SW 1271 (cell line): ENCODE measurements at places on chromosomes 4 and X.

DNA sequence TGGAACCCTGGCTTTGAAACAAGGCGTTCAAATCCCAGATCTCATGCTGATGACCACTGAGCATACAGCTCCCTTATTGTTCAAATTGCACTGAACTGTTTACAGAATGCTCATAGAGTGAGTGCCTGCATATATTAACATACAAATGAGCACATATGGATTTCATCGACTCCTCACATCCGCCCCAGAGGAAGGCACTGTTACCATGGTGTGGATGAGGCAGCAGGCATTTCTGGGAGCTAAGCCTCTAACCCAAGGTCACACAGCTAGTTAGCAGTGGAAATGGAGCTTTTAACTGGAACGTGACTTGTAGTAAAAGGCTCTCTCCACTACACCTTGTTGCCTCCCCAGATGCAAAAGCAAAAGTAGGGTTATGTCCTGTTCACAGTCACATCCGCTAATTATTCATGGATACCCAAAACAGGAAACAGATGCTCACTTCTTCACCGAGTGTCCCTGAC is 289.7 kb downstream of the STK32B start:
- no peak for DNase-seq

DNA sequence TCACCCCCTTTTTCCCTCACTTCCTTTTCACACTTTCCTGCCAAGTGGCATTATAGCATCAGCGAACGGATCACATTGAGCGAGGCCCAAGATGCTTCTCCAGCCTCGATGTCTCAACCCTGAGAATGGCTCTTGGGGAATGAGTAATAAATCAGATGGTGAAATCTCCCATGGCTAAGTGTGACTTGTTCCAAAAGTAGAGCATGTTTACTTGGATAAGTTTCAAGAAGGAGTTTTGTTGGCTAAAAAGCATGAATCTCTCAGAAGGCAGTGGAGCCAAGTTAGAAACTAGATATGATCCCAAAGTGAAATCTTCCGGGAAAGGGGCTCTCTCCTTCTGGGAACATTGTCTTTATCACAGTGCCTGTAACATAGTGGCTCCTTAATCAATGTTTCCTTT is 316.3 kb downstream of the CAMK2D start:
- DNase-seq = no peak

GRCh38 chr4:147194114-147194513 is 248.4 kb upstream of the TTC29 start:
- DNase-seq = no peak

DNA sequence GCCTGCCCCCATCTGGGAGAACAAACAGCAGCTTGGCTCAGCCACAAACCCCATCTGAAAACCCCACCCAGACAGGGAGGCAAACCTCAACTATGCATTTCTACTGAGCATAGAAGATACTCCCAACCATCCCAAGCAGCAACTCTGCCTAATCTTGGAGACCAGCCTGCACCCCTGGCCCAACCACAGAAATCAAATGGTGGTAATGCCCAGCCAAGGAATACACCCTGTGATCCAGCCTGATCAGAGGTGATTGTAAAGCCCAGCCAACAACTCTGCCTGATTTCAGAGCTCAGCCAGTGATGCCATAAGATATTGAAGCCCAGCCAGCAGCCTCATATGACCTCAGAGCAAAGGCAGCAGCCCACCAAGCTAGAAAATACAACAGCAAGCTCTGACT is 19.8 kb downstream of the TMLHE start:
- DNase-seq = no peak

GRCh38 chr4:107826421-107826980 is 1.8 kb downstream of the SGMS2 start:
- no peak for DNase-seq

DNA sequence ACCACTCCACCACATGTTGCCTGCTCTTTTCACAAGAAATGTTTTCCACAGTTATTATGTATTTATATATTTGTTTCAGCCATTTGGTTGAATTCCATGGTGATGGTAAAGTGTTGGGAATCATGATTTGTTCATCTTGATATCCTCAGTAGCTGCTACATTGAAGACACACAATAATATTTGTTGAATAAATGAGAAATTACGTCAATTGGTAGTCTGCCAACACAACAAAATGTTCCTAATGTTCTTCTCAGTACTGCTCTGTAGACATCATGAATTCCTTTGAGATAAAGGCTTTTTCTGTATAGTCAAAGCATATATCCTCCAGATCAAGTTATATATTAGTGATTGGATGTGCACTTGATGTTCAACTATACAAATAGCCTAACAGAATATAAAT is 29.5 kb downstream of the CXXC4 start:
- DNase-seq = no peak

- no peak for DNase-seq
Observed at GRCh38 chr4:84324303-84325245, 174.5 kb downstream of the NKX6-1 start.

GRCh38 chrX:52437212-52437611 is 58.4 kb upstream of the XAGE1A start:
- DNase-seq = no peak

- DNase-seq = no peak
Observed at GRCh38 chrX:142251202-142251601, 46.1 kb upstream of the MAGEC2 start.

DNA sequence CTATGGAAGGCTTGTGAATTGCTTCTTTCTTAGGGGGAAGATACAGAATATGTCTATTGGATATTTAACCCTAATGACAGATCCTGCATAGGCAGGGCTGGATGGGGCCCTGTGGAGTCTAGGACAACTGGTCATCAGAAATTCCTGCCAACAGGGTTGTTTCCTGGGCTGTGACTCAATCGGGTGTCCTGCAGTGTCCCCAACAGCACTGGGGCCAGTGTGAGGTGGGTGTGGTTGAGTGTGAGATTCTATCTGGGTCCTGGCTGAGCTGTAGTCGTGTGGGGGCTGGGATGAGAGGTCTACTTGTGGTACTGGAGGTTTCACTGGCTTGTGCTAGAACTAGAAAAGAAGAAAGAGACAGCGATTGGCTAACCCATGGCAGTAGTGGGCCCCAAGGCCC is 87.3 kb upstream of the WDR1 start:
- no peak for DNase-seq

- no peak for DNase-seq
Observed at GRCh38 chrX:123217077-123217476, 33.0 kb downstream of the GRIA3 start.

GRCh38 chrX:123081776-123082175 is 102.3 kb upstream of the GRIA3 start:
- DNase-seq = no peak

DNA sequence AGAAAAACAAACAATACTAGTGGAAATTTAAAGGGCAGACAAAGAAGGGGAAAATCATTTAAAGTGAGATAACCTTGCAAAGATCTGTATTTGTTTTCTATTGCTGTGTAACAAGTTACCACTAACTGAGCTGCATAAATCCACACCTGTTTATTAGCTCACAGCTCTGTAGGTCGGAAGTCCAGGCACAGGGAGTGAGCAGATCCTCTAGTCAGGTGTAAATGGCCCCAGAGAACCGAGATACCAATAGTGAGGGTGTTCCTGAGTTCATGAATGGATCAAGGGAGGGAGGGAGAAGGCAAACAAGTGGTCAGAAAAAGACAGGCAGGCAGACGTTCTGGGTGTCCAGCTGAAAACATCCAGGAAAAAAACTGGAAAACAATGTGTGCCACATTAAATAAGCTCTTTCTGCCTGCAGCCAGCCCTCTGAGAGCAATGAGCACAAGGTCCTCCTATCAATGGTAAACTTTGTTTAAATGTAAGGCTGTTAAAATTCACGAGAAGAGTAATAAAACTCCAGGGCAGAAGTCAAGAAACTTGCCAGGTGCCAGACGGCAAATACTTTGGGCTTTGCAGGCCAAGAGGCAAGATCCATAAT is 25.0 kb downstream of the ADGRA3 start:
- no peak for DNase-seq

- no peak for DNase-seq
Observed at GRCh38 chrX:112012360-112012759, 70.2 kb downstream of the TRPC5 start.

DNA sequence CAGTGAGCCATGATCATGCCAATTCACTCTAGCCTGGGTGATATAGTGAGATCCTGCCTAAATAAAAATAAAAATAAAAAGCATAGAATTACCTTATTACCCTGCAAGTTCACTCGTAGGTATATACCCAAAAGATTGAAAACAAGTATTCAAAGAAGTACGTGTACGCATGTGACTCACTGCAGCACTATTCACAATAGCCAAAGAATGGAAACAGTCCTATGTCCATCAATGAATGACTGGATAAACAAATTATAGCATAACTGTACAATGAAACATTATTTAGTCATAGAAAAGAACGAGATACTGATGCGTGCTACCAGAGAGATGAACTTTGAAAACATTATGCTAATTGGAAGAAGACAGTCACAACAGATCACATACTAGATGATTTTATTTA is 204.6 kb upstream of the DIAPH2 start:
- DNase-seq = no peak

DNA sequence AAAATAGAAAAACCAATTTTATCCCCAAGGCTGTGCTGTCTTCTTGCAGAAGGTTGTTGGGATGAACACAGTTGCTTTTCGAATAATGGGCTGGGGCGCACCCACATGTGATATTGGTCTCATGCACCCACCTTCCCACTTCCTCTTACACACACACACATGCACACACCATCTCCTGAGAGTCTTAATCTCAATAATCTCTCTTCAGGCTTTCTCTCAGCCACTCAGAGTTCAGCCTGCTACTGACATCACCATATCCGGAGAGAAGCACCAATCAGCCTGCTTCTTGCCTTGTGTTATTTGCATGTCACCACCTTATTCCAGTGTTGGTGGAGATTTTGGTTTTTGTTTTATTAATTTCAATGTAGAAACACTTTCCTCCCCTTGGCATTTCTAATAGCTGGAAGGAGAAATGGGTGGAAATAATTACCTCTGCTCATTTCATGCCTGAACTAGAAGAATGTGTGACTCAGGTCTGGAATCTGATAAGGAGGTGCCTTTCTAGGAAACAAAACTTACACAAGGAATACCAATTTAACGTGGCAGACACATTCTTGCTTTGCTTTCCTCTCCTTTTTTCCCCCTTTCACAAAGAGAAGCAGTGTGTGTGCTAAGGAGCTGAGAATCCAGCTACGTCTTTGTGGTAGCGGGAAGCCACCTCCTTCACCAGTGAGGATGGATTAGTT is 400.2 kb downstream of the MID1IP1 start:
- DNase-seq = no peak

DNA sequence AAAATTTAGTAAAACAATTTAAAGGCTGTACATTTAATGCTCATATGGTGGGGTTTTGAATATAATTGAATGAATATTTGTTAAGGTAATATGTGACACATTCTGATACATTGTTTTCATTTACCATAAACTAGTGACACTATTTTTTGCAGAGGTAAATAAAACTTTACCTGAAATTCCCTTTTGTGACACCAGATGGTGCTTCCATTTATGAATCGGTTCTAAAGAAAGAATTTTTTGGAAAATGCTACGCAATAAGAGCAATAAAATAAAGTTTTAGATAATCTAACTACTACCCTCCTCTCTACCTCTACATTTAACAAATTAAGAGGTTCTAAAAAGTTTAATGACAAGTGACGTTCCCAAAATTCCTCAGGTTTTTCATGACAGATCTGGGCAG is 448.9 kb downstream of the MAGEB5 start:
- no peak for DNase-seq

DNA sequence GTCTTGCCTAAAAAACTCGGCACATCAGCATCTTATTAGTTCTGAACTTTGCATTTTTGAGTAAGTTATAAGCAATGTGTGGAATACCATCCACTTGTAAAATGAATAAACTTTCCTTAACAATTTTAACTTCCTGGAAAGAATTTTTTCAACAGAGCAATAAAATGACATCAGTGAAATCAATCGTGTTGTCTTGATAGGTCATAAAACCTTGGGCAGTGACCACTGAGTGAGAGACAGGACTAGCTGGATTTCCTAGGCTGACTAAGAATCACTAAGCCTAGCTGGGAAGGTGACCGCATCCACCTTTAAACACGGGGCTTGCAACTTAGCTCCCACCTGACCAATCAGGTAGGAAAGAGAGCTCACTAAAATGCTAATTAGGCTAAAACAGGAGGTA is 403.0 kb upstream of the CNKSR2 start:
- DNase-seq = no peak

GRCh38 chrX:16606142-16606720 is 43.7 kb upstream of the S100G start:
- no peak for DNase-seq

DNA sequence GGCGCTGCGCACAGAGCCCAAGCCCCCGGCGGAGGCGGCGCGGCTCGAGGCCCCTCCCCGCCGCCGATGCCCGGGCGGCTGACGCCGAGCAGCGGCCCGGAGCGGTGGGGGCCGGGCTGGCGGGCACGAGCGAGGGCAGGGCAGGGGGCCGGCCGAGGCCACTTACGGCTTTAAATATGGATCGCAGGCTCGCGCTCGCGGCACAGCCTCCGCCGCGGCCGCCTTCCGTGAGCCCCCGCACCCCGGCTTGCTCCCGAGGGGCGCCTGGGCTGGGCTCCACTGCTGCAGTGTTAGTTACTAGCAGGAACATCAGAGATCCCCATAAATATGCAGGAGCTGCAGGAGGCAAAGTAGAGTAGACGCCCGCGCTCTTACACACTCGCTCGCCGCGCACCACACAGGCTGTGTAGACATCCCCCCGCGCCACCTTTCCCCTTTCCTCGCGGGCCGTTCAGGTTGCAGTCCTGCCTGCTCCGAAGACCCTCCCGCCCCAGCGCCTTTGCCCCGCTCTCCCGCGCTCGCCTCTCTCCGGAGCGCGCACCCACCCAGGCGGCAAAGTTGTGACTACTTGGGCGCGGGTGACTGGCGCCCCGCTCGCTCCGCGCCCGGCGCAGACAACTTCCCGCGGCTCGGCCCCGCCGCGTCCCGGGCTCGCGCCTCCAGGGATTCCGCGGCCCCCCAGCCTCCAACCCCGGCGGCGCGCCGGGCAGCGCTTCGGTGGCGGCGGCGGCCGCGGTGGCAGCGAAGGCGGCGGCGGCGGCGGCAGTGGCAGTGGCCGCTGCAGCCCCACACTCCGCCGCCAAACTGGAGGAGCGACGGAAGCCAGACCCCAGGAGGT is 152.0 kb upstream of the SLC4A4 start:
- no peak for DNase-seq

GRCh38 chrX:13414006-13414647 is 94.3 kb upstream of the ATXN3L start:
- no peak for DNase-seq

DNA sequence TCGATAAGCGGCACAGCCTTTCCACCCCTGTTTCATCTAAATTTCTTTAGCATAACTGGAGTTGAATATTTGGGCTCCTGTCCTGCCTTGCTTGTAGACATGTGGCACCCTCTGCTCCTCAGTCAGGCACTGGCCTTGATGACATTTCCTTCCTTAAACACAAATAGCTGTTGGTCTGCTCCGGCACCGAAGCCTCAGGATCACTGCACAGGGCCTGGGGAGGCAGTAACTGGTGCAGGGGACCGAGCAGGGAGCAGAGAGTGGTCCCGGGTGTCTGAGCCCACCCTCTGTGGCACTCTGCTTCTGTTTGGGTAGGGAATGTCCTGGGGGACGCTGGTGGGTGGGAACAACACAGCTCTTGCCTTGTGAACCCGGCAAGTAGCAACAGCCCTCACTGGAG is 13.6 kb downstream of the RGS12 start:
- DNase-seq = no peak
